ENCODE measurements at places on chromosomes 2 and 18.
A peak's percentile ranks its signal among the peaks of the same experiment; 100 is the strongest.

DNA sequence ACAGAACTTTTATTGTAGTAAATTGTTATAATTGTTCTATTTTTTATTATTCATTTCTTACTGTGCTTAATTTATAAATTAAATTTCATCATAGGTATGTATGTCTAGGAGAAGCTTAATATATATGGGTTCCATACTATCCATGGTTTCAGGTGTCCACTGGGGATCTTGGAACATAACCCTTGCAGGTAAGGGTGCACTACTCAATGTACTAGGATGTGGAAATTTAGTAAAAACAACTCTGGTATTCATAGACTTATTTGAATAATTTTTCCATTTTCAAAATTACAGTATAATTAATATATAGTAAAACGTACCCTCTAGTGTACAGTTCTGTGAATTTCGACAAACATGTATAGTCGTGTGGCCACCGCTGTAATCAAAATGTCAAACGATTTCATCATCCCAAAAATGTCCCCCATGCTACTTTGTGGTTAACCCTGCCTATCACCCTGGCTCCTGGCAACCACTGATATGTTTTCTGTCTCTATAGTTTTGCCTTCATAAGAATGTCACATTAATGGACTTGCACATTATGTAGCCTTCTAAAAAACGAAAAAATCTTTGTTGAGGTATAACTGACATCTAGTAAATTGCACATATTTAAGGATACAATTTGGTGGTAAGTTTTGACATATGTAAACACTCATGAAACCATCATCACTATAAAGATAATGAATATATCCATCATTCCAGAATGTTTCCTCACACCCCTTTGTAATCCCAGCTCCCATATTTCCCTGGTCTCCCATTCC is 45.7 kb downstream of the ARL5A start:
- no peak for DNase-seq

DNA sequence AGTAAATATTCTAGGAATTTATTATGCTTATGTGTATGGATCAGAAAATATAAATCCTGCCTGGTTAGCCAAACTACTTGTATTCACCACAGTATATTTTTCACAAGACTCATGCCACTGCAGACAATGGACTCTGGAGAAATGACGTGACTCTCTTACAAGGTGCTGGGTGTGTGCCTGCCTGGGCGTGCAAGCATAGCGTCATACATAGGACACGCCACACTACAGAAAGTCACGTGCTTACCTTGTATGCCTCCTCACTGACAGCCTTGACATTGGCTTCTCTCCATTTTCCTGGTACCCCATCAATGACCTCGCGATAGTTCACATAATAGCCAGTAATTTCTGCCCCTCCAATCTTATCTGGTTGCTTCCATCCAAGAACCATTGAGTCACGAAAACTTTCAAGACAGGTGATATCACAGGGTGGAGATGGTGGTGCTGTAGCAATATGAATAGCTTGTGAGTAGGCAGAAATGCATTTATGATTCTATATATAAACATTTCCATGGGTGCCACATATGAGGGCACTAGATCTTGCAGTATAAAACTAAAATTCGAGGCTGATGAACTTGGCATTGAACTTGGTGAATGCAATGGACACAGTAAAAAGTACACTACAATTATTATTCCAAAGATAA is 93.2 kb downstream of the MYOM1 start:
- no peak for DNase-seq

GRCh38 chr18:655445-655844 is 2.0 kb upstream of the TYMS start:
- DNase-seq: no peak

DNA sequence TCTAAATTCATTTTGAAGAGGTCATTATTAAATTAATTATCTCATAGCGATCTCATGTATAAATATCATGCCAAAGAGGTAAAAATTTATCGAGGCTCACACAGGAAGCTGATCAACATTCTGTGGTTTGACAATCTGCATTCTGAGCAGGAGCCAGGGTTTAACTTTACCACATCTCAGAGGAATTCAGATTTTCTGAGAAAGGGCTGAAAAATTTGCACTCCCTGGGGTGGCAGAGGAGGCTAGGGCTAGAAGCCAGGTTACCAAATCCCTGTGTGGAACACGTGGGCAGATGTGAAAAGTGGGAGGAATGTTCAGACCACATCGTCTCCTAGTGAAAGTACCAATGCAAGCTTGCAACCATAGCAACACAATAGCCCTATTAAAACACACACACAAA is 63.5 kb upstream of the CTLA4 start:
- DNase-seq: peak; percentile 84

DNA sequence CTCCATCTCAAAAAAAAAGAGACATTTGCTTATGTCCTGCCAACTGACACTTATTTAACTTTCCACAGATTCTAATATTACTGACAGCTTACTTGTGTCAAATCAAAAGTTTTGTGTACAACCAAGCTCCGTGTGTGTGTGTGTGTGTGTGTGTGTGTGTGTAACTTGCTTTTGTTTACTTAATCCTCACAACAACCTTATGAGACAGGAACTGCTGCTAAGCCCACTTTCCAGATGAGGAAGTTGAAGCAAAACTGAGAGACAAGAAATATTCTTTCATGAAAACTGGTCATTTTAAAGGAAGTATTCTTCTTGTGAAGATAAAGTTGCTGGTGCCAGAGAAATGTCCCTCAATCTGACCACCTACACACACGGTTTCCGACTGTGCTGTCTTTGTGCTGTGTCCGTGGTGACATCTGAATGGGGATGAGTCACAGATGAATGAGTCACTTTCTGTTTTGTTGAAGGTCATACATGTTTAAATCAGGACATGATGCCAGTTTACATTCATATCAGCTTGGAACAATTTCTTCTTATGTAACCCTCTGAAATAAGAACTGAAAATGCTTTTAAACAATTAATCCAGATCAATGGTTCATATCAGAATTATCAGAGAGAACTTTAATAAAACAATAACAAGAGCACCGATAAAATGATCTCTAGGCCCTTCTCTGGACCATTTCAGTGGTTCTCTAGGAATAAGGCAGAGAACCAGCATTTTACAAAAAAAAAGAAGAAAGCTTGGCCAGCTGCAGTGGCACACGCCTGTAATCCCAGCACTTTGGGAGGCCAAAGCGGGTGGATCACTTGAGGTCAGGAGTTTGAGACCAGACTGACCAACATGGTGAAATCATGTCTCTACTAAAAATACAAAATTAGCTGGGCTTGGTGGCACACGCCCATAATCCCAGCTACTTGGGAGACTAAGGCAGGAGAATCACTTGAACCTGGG is 95.5 kb downstream of the THNSL2 start:
- peak; percentile 7 for DNase-seq

DNA sequence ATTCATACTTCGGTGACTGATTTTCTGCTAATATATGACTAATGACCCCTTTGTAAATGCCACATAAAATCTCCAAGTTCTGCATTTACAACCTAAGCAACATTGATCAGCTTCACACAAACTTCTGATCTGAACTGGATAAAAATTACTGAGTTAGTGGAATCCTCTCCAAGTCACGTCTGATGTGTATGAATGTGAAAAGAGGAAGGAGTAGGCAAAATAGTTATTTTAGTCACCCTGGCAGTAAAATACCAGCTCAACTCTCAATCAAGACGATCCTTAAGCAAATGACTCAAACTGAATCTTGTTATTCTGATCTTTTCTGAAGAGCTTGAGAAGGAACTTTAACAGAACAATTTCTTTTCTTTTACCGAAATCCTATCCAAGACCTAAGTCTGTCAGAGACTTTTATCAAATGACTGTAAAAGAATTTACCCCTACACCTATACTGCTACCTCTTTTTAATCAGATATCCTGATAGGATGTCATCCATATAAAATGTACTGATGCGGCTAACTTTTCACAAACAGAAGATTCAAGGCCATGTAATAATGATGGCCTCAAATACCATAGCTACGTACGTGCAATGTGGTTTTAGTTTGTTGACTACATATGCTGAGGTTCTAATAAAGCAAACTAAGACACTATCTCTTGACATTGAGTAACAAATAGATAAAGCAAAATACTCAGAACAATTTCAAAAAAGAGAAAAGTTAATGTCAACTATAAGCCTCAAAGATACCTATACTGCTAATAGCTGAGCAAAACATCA is 23.7 kb downstream of the CUL3 start:
- peak; percentile 47 for DNase-seq

DNA sequence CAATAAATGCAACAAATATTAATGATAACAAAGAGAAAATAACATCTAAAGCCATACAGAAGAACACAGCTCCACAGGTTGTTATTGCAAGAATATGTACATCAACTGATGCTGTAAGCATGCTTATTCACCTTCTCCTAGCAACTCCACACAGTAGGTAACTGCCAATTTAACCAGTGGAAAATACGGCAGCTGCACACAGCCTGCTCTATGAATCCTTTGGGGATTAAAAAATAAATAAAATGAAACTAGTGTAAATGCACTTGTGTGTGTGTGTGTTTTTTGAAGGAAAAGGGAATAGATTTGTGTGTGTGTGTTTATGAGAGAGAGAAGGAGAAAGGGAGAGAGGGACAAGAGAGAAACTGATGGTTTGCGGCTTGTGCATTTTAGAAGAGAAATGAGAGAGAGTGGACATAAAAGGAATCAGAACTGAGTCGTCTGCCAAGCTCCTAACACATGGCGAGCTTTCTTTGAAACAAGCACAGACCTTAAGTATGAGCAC is 96.2 kb upstream of the PDE1A start:
- no peak for DNase-seq

GRCh38 chr2:162155093-162155492 is 3.0 kb upstream of the GCG start:
- no peak for DNase-seq

DNA sequence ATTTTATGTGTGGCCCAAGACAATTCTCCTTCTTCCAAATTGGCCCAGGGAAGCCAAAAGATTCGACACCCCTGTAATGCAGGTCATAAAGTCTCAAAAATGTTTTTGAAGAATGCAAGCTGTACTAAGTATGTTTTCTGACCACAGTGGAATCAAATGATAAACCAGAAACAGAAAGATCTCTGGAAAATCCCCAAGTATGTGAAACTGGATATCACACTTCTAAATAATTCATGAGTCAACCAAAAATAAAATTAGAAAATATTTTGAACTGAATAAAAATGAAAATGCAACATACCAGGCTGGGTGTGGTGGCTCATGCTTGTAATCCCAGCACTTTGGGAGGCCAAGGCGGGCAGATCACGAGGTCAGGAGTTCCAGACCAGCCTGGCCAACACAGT is 34.1 kb upstream of the UBE2F start:
- DNase-seq: peak; percentile 86

DNA sequence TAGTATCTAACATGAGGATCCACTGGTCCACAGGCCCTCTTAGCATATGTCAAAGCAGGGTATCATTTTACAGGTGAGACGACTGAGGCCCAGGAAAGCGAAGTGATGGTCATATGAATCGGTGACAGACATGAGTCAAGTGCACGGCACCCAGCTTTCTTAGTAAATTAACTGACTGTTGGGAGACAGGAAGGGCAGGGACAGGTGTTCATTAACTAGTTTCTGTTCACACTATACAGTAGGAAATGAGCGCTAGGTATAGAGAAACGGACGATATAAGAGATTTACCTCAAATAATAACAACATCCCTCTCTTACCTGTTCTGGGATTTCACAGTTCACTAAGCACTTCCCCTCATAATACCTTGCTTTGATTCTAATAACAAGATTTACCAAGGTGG is 1.7 kb upstream of the SMARCAL1 start:
- no peak for DNase-seq

DNA sequence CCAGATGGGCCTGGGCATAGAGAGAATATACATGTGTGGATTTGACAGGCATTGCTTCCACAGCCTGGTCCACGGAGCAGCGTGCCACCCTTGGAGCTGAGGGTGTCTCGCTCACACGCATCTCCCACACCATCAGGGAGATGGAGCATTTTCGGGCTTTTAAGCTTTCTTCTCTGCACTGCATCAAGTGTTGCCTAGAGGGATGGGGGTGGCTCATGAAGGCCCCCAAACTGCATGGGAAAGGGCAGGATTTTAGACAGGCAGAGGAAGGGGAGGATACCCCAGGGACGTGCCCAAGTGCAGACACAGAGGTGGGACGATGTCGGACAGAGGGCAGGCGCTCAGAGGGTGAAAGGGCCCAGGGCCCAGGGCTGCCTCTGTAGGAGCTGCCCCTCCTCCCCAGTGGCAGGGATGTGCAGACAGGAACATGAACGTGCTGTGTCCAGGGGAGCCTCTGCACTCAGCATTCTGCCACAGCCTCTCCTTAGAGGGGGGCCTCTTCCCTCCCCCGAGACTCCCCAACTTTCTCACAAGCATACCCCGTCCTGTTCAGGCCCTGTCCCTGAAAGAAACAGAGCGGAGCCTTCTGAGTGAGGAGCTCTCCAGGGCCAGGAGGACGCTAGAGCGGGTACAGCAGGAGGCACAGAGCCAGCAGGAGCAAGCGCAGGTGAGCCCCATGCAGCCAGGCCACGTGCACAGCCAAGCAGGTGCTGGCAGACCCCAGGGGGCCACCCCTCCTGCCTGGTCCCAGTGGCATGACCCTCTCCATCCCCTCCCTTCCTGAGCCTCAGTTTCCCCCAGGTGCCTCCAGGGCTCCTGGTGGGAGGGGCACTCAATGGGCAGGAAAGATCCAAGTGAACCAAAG is 42.9 kb upstream of the SNED1 start:
- DNase-seq: no peak

Measured in fibroblast of villous mesenchyme (primary cell).